ENCODE measurements at places on chromosomes 3 and 15.

GRCh38 chr3:1855841-1856240, 242.8 kb upstream of the CNTN4 start:
- H3K36me3 ChIP-seq, result no peaks in the 10 kb centered on the region
- no peaks in the 10 kb centered on the region for H3K27me3 ChIP-seq
- H3K4me3 ChIP-seq, result no peak overlapping the region
- no peak overlapping the region for H3K27ac ChIP-seq

GRCh38 chr3:60313951-60314461, 937.2 kb downstream of the FHIT start:
- H3K4me3 ChIP-seq, result no peak overlapping the region
- H3K4me1 ChIP-seq, result no peaks in the 10 kb centered on the region
- H3K36me3 ChIP-seq, result no peaks in the 10 kb centered on the region
- no peaks in the 10 kb centered on the region for H3K27me3 ChIP-seq

DNA sequence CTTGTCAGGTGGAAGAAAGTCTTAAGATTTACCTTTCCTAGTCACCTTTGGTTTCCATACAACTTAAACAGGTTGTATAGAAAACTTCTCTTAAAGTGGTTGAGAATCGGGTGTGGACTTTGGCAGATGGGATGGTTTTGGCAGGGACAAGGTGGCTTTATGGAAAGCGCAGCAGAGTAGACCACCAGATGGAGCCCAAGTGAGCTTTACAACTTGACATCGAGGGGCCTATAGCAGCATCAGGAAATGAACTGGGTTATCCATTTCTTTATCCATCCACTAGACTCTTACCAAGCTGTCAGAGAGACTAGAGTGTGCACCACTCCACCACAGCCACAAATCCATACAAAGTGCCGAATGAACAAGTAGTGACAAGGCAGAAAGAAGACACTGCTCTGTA, 85.3 kb upstream of the MBNL1 start:
- no peaks in the 10 kb centered on the region for H3K4me1 ChIP-seq
- H3K36me3 ChIP-seq, result no peaks in the 10 kb centered on the region
- no peak overlapping the region for H3K27ac ChIP-seq
- H3K4me3 ChIP-seq, result no peak overlapping the region
- no peaks in the 10 kb centered on the region for H3K27me3 ChIP-seq
- DNase-seq, result no peak

DNA sequence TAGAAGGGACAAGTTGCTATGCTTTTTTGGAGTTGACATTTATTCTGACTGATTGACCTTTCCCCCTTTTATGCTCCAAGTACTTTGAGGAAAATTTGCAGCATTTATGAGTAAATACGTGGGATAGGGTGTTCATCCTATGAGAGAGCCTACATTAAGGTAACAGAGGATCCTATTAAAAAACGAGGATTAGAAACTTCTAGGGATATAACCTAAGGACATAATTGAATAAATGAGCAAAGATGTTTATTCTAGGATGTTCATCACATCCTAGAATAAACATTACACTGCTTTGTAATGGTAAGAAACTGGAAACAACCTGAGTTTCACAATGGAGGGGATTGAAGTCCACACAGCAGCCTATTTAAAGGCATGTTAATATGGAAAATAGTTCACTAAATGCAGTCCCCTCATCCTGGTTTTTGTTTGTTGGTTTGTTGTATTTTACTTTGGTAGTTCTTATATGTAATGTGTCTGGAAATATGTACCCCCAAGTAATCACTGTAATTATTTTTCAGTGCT, 23.9 kb upstream of the CLEC3B start:
- H3K4me3 ChIP-seq, result no peak overlapping the region
- no peak for DNase-seq
- peaks cover 12% of the 10 kb centered on the region for H3K36me3 ChIP-seq

- H3K4me1 ChIP-seq, result peaks cover 73% of the 10 kb centered on the region
- DNase-seq, result no peak
- no peaks in the 10 kb centered on the region for H3K36me3 ChIP-seq
Measured at GRCh38 chr15:67119238-67119846, 53.9 kb downstream of the SMAD3 start.

GRCh38 chr3:188936597-188937107, 235.1 kb upstream of the TPRG1 start:
- H3K4me1 ChIP-seq, result no peaks in the 10 kb centered on the region
- no peak overlapping the region for H3K4me3 ChIP-seq
- no peak for DNase-seq

DNA sequence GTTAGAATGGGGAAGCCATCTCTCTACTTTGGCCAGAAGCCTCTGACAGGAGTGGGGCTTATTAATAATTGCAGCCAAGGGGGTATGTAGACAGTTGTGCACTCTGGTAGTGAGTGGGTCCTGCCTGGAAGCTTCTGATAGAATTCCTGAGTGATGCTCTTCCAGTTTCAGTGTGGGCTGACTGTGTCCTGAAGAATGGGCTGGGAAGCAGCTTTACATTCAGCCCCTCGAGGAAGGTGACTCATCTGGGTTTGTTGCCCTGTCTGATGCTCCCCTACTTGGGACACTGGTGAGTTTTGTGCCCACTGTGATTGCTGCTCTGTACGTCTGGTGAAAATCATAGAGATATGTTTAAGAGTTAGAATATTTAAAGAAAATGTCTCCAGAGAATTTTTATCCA, 444.7 kb upstream of the RBMS3 start:
- H3K36me3 ChIP-seq, result no peaks in the 10 kb centered on the region
- no peak overlapping the region for H3K27ac ChIP-seq
- DNase-seq, result no peak
- no peak overlapping the region for H3K4me3 ChIP-seq

- H3K4me3 ChIP-seq, result no peak overlapping the region
- no peaks in the 10 kb centered on the region for H3K27me3 ChIP-seq
- peaks cover 43% of the 10 kb centered on the region for H3K4me1 ChIP-seq
- no peaks in the 10 kb centered on the region for H3K36me3 ChIP-seq
Measured at GRCh38 chr3:61578667-61579367, 17.4 kb downstream of the PTPRG start.

DNA sequence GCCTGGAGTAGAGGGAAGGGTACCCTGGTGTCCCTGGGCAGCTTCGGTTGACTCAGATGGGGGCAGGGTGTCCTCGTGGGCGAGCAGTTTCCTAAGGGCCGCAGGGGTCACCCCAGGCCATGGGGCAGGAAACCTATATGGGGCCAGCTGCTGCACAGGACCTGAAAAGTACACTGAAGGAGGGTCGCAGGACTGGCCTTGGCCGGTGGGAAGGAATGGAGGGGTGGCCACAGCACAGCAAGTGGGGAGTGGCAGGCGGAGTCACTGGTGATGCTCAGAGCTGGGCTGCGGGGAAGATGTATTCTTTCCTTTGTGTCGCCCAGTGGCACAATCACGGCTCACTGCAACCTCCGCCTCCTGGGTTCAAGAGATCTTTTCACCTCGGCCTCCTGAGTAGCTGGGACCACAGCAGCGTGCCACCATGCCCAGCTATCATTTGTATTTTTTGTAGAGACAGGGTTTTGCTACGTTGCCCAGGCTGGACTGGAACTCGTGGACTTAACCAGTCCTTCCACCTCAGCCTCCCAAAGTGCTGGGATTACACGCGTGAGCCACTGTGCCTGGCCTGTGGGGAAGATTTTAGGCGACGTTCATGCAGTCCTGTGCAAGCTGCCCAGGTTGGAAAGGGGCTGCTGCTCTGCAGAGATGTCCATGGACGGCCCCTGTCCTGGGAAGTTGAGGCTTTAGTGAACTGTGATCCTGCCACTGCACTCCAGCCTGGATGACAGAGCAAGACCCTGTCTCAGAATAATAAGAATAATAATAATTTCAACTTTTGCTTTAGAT, 57.2 kb downstream of the EFCAB12 start:
- DNase-seq, result no peak
- no peaks in the 10 kb centered on the region for H3K36me3 ChIP-seq
- no peaks in the 10 kb centered on the region for H3K27me3 ChIP-seq

DNA sequence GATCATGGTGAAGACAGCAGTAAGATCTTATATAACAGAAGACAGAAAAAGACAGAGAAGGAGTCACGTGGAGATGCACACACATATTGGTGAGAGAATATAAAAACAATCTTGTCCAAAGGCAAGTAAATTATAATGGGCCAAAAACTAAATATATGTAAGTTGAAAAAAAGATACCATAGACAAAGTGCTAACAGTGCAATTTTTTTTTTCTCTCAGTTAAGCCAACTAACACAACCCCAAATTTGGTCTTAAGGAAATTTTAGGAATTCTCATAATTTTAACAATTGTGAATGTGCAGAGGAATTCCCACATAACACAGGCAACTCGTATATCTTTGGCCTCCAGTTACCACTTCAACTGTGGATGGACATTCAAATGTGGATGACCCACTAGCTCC, 432.2 kb downstream of the SOX2 start:
- H3K4me1 ChIP-seq, result no peaks in the 10 kb centered on the region
- H3K4me3 ChIP-seq, result no peak overlapping the region
- H3K36me3 ChIP-seq, result no peaks in the 10 kb centered on the region
- DNase-seq, result no peak

GRCh38 chr3:61645148-61645547, 83.8 kb downstream of the PTPRG start:
- H3K27ac ChIP-seq, result no peak overlapping the region
- no peaks in the 10 kb centered on the region for H3K36me3 ChIP-seq
- peaks cover 31% of the 10 kb centered on the region for H3K4me1 ChIP-seq
- H3K27me3 ChIP-seq, result no peaks in the 10 kb centered on the region
- H3K4me3 ChIP-seq, result no peak overlapping the region
- no peak for DNase-seq

GRCh38 chr3:136311261-136311660, 61.1 kb downstream of the PCCB start:
- H3K4me3 ChIP-seq, result no peak overlapping the region
- no peaks in the 10 kb centered on the region for H3K4me1 ChIP-seq

- H3K27me3 ChIP-seq, result no peaks in the 10 kb centered on the region
- no peak for DNase-seq
- H3K36me3 ChIP-seq, result no peaks in the 10 kb centered on the region
- H3K27ac ChIP-seq, result peak overlapping the region; percentile 87
- H3K4me1 ChIP-seq, result peaks cover 10% of the 10 kb centered on the region
Measured at GRCh38 chr15:64355348-64355943, 527 bp downstream of the CSNK1G1 start.

DNA sequence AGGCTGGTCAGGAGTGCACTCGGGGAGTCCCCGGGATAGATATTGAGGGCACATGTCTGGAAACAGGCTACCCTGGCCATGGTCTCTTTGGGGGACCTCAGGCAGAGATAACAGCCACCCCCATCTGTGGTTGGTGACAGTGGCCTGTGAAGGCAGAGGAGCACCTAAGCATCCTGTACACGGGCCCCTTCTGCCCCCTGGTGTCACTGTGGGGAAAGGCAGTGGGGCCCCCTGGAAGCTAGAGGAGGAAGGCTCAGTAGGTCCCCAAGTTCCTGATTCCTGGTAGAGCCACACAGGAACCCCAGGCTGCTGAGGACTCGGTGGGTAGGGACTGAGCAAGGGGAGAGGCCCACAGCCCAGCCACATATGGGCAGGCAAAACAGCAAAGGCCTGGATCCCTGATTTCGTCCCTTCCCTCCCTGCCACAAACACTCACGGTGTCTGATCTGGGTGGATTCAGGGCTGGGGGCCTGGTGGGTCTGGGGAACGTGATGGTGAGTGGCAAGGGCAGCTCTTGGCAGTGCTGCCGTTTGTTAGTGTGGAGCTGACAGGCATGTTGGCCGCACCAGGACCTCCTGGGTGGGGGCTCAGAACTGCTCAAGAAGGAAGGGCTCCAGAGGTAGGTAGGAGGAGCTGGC, 14.1 kb upstream of the CXCR6 start:
- H3K4me3 ChIP-seq, result no peak overlapping the region
- H3K4me1 ChIP-seq, result no peaks in the 10 kb centered on the region
- no peaks in the 10 kb centered on the region for H3K27me3 ChIP-seq
- H3K27ac ChIP-seq, result no peak overlapping the region
- DNase-seq, result peak; percentile 65

GRCh38 chr3:183254487-183255347, 1.7 kb downstream of the B3GNT5 start:
- DNase-seq, result peak; percentile 65
- no peaks in the 10 kb centered on the region for H3K4me1 ChIP-seq
- H3K27me3 ChIP-seq, result no peaks in the 10 kb centered on the region
- H3K27ac ChIP-seq, result peak overlapping the region; percentile 77

- no peaks in the 10 kb centered on the region for H3K4me1 ChIP-seq
- H3K4me3 ChIP-seq, result no peak overlapping the region
- no peaks in the 10 kb centered on the region for H3K36me3 ChIP-seq
Measured at GRCh38 chr15:61474796-61475195, 245.7 kb upstream of the RORA start.

- H3K36me3 ChIP-seq, result no peaks in the 10 kb centered on the region
- no peaks in the 10 kb centered on the region for H3K4me1 ChIP-seq
- H3K4me3 ChIP-seq, result no peak overlapping the region
- no peaks in the 10 kb centered on the region for H3K27me3 ChIP-seq
- H3K27ac ChIP-seq, result peak overlapping the region; percentile 48
Measured at GRCh38 chr3:150348500-150348899, 59.6 kb upstream of the TSC22D2 start.

DNA sequence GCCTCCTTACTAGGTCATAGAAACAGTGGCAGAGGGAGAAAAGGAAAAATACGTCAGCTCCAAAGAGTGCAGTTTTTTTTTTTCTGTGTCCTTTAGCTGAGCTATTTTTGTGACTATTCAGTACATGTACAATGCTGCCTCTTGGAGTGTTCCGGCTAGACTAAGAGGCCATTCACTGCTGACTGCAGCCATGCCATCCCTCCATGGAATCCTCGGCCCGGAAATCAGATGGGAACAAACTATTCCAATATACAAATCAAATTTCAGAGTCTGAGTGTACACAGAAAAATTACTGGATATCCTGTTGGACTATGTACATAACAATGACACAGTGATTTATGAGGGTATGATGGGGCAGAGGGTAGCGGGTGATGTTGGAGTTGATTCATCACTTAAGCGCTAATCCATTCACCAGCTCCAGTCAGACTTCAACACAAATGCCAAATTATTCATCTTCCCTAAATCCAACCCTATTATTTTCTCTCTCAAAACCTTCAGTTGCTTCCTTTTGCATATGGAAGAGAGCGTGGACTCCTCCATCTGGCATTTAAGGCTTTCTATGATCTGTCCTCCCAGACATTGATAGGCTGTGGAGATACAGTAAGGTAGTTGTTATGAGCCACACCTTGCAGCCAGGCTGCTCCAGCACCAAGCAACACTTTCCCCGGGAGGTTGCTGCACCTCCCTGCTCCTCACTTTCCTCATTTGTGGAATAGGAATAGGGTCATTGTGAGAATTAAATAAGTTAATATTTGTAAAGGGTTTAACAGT, 109.1 kb downstream of the LPP start:
- no peak overlapping the region for H3K4me3 ChIP-seq
- H3K36me3 ChIP-seq, result no peaks in the 10 kb centered on the region
- H3K4me1 ChIP-seq, result peaks cover 98% of the 10 kb centered on the region

- H3K27me3 ChIP-seq, result no peaks in the 10 kb centered on the region
- H3K4me3 ChIP-seq, result no peak overlapping the region
- H3K36me3 ChIP-seq, result no peaks in the 10 kb centered on the region
- H3K4me1 ChIP-seq, result no peaks in the 10 kb centered on the region
- H3K27ac ChIP-seq, result no peak overlapping the region
Measured at GRCh38 chr15:58678683-58679082, 70.8 kb downstream of the ADAM10 start.

GRCh38 chr15:31390029-31390428, 63.4 kb downstream of the KLF13 start:
- no peaks in the 10 kb centered on the region for H3K4me1 ChIP-seq
- H3K27ac ChIP-seq, result no peak overlapping the region
- DNase-seq, result no peak
- no peaks in the 10 kb centered on the region for H3K27me3 ChIP-seq

All from sigmoid colon (tissue), 7 donors.